SK-N-SH treated with all-trans-retinoic acid at 6 μM for 48 hours (cell line): ENCODE measurements at places on chromosomes 4 and X.

DNA sequence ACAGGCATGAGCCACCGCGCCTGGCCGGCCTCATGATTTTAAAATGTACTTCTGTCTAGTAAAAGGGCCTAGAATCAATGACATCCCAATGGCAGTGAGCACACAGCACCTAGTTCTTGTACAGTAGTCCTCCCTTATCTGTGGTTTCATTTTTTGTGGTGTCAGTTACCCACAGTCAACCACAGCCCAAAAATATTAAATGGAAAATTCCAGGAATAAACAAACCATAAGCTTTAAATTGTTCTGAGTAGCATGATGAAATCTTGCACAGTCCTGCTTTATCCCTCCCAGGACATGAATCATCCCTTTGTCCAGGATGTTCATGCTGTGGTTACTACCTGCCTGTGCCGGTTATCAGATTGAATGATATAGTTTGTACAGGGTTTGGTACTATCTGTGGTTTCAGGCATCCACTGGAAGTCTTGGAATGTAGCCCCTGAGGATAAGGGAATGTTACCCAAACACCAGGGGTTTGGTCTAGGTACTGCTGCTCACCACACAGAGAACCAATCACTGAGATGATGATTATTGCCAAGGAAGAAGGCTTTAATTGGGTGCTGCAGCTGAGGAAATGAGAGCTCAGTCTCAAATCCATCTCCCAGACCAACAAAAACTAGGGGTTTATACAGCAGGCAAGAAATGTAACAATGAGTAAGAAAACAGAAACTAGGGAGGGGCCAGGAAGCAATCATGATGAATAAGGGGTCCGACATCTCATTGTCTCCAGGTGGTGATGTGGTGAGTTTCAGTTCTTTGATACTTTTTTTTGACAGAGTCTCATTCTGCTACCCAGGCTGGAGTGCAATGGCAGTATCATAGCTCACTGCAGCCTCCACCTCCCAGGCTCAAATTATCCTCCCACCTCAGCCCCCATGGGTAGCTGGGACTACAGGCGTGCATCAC is 16.2 kb upstream of the FHL1 start:
- peak; percentile 88 for ATAC-seq

DNA sequence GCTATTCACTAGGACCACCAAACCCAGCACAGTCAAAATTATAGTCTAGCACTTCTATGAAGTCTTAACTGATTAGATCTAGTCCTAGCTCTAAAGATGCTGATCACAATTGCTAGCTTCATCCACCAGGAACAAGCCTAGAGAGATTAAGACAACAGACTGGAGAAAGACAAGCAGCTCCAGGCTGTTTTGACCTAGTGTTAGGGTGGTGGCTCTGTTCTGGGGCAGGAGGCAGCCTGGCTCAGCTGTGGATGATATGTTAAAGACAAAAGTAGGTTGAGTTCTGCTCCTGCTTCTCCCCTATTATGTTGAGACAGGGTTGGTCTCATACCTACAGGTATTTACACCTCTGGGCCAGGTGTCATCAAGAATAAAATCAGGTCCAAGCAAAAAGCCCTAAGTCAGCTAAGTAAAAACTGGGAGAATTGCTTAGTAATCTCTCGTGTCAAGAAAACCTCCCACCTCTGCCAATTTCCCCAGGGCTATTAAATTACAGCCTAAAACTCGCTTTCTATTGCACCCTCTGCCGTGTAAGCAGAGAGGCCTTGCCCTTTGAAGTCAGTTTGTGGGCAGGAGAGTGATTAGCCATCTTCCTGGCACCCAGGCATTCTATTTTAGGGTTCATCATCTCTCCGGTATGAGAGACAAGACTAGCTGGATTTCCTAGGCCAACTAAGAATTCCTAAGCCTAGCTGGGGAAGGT is 39.9 kb downstream of the RAB40AL start:
- ATAC-seq: no peak

DNA sequence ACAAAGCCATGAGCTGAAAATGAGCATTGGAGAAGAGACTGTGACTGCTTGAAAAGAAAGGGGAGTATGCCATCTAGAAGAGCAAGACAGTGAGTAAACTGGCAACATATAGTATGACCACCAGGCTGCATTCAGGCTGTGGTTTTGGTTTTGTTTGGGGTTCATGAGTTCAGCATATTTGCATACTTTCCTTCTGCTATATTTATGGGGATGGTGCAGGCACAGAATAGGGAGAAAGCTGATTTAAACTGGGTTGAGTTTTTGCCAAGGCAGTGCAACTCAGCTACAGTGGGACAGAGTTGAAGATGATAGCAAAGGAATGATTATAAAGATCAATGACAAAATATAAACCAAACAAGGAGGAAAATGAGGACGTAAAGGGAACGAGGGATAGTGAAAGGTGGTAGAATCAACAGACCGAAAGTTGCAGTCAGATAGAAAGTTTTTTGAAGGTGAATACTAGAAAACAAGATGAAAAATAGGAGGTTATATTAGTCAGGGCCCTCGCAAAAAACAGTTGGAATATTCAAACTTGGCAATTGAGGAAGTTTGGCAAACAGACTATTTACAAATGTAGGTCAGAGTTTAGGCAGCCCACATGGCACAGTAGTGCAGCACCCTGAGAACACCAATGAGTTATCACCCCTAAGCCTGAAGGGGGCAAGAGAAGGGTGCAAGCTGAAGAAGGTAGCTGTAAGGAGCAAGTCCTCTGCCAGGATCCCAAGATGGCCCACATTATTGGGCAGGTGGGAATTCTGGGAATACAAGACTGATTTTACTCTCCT is 114.8 kb upstream of the MAP9 start:
- ATAC-seq: no peak

DNA sequence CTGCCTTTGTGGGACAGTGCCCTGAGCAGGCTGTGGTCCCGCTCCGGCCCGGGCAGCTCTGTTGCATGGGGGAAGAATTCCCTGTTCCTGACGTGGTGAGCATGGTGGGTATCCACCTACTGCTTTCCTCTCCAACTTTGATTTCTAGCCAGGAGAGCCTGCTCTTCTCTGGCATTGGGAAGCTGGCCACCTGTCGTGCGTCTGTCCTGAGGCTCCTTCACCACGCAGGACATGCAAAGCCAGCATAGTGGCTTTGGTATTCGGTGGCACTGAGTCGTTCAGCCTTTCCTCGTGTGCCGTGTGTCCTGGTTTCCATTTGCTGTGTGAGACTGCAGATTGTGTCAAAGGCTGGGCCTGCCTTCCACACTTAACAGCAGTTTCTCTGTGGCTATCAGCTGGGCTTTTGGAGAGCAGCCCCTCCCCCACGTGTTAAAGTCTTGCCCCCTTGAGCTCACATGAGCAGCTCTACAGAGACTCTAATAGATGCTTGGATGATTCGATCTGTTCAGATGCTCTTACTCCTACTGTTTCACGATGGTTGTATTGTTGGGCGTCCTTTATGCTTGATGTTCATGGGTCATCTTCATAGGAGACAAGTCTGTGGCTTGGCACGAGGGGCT is 46.3 kb upstream of the CLCN4 start:
- ATAC-seq: no peak

- no peak for ATAC-seq
These were observed 16.7 kb upstream of the PDS5A start for GRCh38 chr4:39994406-39994805.

- ATAC-seq: no peak; the same call in 2 of the 3 replicates
These were observed 81.8 kb downstream of the MID1IP1 start for GRCh38 chrX:38882894-38883626.

GRCh38 chrX:19121898-19122640 is at the start of gene ADGRG2:
ADGRG2 (minus strand) TSS chrX:19122468; CDS start chrX:19068834, 53,634 bp downstream.
- peak; percentile 59 for ATAC-seq

GRCh38 chrX:17798921-17799320 is 61.6 kb downstream of the SCML1 start:
- ATAC-seq: no peak

DNA sequence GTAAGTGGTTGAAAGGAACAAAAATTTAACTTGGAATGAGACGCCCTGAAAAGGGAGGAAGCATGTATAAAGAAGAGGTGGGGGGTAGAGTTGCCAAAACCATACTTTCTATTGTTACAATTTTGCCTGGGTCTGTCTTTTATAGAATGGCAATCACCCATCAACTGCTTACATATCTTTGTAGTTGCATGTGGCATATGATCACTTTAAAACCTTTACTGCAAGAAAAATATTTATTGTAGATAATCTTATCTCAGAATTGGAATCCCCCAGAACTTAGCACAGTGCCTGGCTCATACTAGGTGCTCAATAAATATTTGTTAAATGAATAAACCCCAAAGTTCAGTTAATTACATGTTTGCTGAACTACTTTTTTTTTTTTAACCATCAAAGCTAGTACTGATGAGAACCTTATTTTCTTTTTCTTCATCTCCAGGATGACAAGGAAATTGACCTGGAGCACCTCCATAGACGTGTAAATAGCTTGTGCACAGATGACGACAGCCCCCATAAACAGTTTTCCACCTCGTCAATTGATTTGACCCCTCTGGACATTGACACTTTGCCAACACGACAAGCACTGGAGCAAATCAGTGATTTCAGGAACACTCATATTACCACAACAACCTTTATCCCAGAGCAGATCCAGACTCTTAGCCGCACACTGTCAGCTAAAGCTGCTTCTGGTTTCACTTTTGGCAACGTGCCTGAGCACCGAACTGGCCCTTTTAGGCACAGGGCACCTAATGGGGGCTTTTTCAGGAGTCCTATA is 56.7 kb upstream of the ATOH1 start:
- peak; percentile 76 for ATAC-seq

DNA sequence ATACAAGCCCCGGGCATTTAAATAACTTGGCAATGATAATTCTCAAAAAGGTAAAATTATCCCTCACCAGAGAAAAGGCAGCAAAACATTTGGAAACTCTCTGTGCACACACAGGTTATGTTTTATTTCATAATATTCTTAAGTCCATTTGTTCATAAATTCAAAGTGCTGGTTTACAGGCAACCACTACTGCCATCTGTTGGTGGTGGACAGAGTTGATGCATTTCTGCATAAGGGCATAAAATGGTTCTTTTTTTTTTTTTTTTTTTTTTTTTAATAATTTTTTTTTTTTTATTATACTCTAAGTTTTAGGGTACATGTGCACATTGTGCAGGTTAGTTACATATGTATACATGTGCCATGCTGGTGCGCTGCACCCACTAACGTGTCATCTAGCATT is 31.5 kb upstream of the IL21 start:
- ATAC-seq: peak; percentile 55; the same call in 1 of the 3 replicates

- ATAC-seq: no peak
These were observed 30.1 kb downstream of the SYTL5 start for GRCh38 chrX:38036466-38036865.

DNA sequence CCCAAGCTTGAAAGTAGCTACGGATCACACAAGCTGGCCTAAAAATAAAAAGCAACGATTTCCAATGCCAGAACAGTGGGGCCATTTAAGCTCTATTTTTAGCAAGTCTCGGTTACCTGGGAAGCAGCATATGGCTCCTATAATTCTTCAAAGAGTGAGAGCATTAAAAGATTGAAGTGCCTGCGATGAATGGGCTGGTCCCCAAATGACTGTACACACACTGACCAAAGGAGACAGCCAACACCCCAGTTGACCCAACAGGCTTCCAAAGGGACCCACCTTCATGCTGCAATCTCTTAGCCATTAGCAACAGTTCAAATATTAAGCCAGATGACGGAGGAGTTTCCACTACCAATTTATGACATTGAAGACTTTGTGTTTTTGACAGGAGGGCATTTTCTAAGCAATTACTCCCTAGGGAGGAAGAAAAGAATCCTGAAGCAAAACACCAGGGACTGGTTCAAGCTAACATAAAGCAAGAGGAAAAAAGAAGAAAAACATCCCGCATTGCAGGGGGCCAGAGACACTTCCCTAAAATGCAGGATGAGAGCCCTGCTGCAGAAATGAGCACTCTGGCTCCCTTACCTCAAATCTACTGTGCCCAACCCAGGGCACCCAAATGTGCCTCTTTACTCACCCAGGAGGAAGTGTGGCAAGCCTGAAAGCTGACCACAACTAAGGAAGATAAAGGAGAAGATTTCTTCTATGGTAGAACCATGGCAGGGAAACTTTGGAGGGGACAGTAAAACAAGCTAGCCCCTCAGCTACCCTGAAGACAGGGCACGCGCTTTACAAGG is 21.6 kb downstream of the SH3KBP1 start:
- ATAC-seq: no peak

DNA sequence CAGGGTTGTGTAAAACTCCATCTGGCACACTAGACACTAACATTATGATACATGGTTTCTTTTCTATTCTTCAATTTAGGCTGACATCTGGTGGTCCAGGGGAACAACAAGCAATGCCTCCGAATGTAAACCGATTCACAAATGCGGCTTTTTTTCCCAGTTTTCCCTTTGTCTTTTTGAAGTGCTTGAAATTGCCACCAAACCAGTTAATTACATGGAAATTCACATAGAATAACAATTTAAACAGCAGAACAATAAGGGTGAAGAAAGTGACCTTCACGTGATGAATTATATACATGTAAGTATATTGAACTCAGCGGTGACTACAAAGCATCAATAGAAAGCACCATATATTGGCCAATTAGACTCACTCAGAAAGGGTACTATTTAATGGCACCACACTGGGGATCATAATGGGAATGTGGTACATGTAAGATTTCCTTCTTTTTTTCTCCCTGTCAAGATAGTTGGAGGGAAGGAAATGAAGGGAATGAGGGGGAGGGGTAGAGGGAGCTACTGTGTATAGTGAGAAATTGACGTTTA is 103.9 kb downstream of the MMRN1 start:
- ATAC-seq: no peak

- ATAC-seq: no peak
These were observed 13.3 kb upstream of the ARHGEF6 start for GRCh38 chrX:136794080-136794479.

DNA sequence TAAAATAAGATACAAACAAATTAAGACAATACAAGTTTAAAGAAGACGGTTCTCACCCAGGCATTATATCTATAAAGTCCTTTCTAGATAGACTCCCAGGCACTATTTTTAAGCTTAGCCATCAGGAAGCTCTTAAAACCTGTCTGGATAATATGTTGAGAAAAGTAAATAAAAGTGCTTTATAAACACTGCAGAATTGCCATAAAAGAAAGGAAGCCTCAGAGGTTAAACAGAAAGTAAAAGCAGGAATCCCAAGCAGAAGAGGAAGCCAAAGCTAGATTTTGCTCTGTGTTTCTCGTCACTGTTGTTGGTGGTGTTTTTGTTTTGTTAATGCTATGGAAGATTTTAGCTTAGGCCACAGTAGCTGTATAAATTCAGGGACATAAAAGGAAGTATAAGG is 1267.3 kb downstream of the PCDH19 start:
- ATAC-seq: no peak

DNA sequence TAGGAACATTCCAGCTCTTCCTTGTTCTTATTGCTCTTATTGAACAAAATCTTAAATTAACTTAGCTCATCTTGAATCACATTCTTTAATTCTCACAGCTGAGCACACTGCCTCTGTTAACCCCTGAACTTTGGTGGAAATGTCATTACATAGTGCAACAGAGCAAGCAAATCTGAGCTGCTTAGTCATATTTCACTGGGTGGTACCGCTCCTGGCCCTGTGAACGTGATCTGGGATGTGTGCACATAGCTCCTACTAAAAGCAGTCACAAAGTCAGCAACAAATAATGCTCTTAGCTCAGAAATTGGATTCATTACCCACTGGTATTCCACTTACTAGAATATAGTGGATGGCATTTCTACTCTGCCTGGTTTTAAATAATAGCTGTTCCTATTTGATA is 27.9 kb downstream of the ARHGEF6 start:
- ATAC-seq: no peak

- ATAC-seq: peak; percentile 60
These were observed 1.6 kb downstream of the APBB2 start for GRCh38 chr4:41212616-41213203.

GRCh38 chr4:151486168-151486567 is 77.2 kb downstream of the FHIP1A start:
- peak; percentile 71 for ATAC-seq
